ENCODE measurements at places on chromosomes 6 and 20. TPM values are rescaled to one million over a fixed set of nuclear protein-coding genes. Genes with fewer than 3 reads are reported as not detected.

DNA sequence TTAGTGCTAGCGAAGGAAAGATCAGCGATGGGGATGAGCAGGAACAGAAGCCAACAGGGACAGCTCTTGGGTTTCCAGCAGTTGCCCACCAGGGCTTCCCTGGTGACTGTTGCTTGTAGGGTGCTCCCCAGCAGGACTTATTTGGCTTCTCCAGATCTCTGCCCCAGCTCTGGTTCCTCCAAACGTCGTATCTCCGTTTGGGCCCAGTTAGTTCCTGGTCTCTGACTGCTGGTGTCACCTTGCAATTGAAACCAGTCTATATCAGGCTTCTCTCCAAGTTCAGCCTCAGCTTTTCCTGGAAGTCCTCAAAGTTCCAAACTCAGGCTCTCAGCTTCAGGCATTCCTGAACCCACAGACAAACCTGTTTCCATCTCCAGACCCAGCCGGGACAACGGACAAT lies 70.8 kb upstream of the NXT1 start:
- H3K27me3 ChIP-seq = peaks cover 22% of the 10 kb centered on the region
- H3K27ac ChIP-seq = no peak overlapping the region
- no peak for DNase-seq
- H3K4me1 ChIP-seq = no peaks in the 10 kb centered on the region
- H3K36me3 ChIP-seq = no peaks in the 10 kb centered on the region

CCN6 gene
- total RNA-seq = not detected

LATS1 gene
- total RNA-seq = 21.6 TPM

PRKN gene
- 2.6 TPM for total RNA-seq

CDH22 gene
- 1.8 TPM for total RNA-seq

- no peak for DNase-seq
- no peak overlapping the region for H3K27ac ChIP-seq
- H3K27me3 ChIP-seq = no peaks in the 10 kb centered on the region
Measured at GRCh38 chr6:7175462-7175861, 67.7 kb downstream of the RREB1 start.

FAXC gene
- total RNA-seq = 4.7 TPM

GRCh38 chr6:127833336-127833735 lies 67.5 kb downstream of the THEMIS start:
- H3K36me3 ChIP-seq = no peaks in the 10 kb centered on the region
- H3K4me1 ChIP-seq = no peaks in the 10 kb centered on the region

- no peaks in the 10 kb centered on the region for H3K36me3 ChIP-seq
- H3K4me1 ChIP-seq = peaks cover 31% of the 10 kb centered on the region
- no peaks in the 10 kb centered on the region for H3K27me3 ChIP-seq
- H3K27ac ChIP-seq = no peak overlapping the region
- no peak overlapping the region for H3K4me3 ChIP-seq
- no peak for DNase-seq
Measured at GRCh38 chr20:48843057-48843806, 15.4 kb upstream of the PREX1 start.

ZNF165 gene
- total RNA-seq = 11.2 TPM

DNA sequence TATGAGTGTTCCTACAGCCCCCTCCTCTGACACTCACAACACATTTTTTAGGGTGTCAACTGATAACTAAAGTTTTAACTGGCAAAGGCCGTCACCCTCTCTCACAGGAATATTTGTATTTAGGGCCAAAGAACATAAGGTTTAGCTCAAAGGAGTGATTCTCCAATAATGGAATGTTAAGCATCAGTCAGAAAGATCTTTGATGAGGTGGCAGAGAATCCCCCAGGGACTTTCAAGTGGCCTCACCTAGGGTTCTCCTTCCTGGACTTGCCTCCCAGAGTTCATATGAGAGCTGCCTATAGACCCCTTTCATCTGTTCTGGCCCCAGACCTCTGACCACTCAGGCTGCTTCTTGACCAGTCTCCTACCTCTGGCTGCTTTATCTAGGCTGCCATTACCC lies 7.4 kb upstream of the SCUBE3 start:
- H3K27ac ChIP-seq = no peak overlapping the region
- DNase-seq = no peak
- peaks cover 31% of the 10 kb centered on the region for H3K27me3 ChIP-seq
- H3K4me3 ChIP-seq = no peak overlapping the region

DNA sequence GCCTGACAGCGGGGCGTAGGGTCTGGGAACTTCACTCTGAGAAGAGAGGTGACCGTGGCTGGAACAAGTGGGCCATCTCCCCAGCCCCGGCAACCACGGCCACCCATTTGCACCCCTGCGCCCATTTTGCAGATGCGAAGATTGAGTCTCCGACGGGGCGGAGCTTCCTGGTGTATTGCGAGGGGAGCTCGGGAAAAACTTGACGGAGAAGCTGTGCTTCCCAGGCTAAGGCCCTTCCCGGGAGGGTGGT lies 653 bp downstream of the ZNF335 start:
- H3K4me3 ChIP-seq = peak overlapping the region; percentile 97
- no peak for DNase-seq
- H3K4me1 ChIP-seq = peaks cover 24% of the 10 kb centered on the region
- peak overlapping the region; percentile 100 for H3K27ac ChIP-seq
- peaks cover 27% of the 10 kb centered on the region for H3K36me3 ChIP-seq

PRSS35 gene
- total RNA-seq = 0.37 TPM

DNA sequence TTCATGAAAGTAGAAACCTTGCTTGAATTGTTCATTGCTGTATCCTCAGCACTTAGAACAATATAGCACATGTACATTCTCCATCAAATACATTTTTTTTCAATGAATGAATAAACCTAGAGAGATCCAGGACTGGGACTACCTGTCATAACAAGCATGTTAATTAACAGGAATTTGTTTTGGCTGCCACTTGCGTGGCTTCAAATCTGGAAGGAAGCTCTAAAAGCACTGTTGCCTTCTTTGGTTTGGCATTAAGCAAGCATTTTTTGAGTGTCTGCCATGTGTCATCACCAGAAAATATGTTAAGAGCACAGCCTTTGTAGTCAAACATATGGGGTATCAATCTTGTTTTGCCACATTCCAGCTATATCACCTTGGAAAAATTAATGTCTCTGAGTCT lies 131.9 kb upstream of the BACH2 start:
- no peak overlapping the region for H3K27ac ChIP-seq
- H3K4me3 ChIP-seq = no peak overlapping the region
- no peaks in the 10 kb centered on the region for H3K4me1 ChIP-seq
- no peaks in the 10 kb centered on the region for H3K36me3 ChIP-seq

DNA sequence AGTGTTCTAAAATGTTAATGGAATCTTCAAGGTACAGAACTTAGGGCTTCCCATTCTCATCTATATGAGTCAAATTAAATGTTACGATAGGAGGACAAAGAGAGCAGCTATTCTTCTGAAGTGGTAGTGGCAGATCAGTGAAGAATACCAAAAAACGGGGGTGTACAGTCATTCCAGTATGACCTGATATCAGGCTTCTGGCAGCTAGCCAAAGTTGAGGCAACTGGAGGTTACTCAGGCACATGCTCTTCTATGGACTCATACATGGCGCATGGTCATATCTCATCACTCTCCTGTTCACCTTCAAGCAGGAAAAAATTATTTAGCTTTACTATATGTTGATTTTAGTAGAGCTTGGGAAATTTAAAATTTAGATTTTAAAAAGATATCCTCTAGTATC lies 1608.8 kb downstream of the GRIK2 start:
- no peak overlapping the region for H3K27ac ChIP-seq
- no peaks in the 10 kb centered on the region for H3K36me3 ChIP-seq
- no peak for DNase-seq
- H3K27me3 ChIP-seq = no peaks in the 10 kb centered on the region

DNA sequence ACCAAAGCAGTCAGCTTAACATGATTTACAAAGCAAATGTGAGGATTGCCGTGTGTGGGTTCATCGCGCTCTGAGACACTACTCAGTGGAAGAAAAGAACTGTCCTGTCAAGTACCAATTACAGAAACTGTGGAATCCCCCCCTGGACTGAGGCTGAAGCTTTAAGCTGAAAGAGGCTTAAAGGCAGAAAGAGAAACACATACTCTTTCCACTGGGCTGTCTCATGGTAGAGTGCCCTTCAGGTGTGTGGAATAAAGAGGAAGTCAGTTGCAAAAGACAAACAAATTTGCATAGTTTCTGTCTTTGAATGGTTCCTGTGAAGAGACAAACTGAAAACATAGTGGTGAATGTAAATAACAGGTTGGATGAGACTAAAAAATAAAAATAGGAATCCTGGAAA lies 560.4 kb upstream of the SYNCRIP start:
- no peaks in the 10 kb centered on the region for H3K27me3 ChIP-seq
- H3K4me1 ChIP-seq = no peaks in the 10 kb centered on the region
- no peak for DNase-seq
- H3K36me3 ChIP-seq = no peaks in the 10 kb centered on the region

GSTA2 gene
- not detected for total RNA-seq

DNA sequence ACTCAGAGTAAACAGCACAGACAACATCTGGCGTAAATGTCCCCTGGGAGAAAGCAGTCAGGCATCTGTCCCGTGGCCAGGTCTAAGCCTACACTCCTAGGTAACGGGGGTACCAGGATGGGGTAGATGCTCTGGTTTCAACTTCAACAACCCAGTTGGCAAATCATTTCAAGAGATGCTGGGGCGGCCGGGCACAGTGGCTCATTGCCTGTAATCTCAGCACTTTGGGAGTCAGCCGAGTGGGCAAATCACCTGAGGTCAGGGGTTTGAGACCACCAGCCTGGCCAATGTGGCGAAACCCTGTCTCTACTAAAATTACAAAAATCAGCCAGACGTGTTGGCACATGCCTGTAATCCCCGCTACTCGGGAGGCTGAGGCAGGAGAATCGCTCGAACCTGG lies 12.3 kb downstream of the PREX1 start:
- no peak for DNase-seq
- no peaks in the 10 kb centered on the region for H3K27me3 ChIP-seq
- no peak overlapping the region for H3K27ac ChIP-seq

GRCh38 chr6:150937132-150937906 lies 71.8 kb downstream of the MTHFD1L start:
- no peaks in the 10 kb centered on the region for H3K27me3 ChIP-seq
- peaks cover 31% of the 10 kb centered on the region for H3K36me3 ChIP-seq
- H3K4me1 ChIP-seq = no peaks in the 10 kb centered on the region
- DNase-seq = no peak

CLIC5 gene
- total RNA-seq = 0.20 TPM

DNA sequence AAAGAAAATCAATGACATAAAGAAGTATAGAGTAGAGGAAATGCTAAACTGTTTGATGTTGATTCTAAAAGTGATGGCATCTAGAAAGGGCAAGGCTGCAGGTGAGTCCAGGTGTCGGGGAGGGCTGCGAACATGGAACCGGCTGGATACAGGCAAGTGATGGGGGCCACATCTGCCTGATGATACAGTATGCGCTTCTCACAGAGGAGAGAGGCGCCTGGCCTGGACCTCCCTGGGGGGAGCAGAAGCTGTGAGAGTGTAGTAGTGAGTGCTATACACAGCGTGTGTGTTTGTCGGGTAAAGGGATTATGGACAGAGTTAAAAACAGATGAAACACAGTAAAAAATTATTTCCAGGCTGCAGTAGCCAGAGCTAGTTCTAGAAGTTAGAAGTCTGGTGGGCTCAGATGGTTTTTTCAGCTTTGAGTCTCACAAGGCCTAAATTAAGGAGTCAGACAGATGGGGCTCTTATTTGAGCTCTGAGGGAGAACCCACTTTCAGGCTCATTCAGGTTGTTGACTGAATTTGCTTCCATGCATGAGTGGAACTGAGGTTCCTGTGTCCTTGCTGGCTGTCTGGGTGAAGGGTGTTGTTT lies 195.8 kb upstream of the ARG1 start:
- no peak overlapping the region for H3K27ac ChIP-seq
- no peak for DNase-seq
- H3K4me3 ChIP-seq = no peak overlapping the region
- H3K4me1 ChIP-seq = no peaks in the 10 kb centered on the region

OR2J3 gene
- total RNA-seq = not detected

DNA sequence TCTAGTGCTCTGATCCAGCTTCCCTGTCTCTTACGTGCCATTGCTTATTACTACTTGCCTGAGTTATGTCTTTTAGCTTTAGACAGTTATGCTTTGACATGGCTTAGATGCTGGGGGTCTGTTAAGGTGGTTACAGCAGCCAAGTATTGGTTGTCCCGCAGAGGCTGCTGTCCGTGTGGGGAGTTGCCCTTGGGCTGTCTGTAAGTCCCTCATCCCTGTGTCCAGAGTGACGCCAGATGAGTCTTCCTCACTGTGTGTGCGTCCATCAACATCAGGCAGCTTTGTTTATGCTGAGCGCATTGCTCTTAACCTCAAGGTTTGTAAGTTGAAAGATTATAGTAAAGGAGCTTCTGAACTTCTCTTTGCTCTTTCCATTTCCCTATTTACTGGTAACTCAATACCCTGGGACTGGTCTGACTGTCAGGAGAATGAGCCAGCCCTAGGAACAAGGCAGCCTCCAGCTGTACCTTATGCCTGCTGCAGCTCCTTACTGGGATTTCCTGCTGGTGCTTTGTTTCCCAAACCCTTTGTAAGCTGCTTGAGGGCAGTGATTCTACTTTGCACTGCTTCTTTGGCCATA lies 7.2 kb downstream of the FAM120B start:
- H3K27ac ChIP-seq = no peak overlapping the region
- no peak overlapping the region for H3K4me3 ChIP-seq
- H3K4me1 ChIP-seq = no peaks in the 10 kb centered on the region
- DNase-seq = no peak
- H3K36me3 ChIP-seq = peaks cover 9% of the 10 kb centered on the region

GGTLC1 gene
- total RNA-seq = not detected

- H3K4me3 ChIP-seq = no peak overlapping the region
- no peaks in the 10 kb centered on the region for H3K27me3 ChIP-seq
- no peaks in the 10 kb centered on the region for H3K4me1 ChIP-seq
- DNase-seq = no peak
- no peak overlapping the region for H3K27ac ChIP-seq
Measured at GRCh38 chr20:8903655-8904605, 165.0 kb upstream of the PLCB4 start.

DNA sequence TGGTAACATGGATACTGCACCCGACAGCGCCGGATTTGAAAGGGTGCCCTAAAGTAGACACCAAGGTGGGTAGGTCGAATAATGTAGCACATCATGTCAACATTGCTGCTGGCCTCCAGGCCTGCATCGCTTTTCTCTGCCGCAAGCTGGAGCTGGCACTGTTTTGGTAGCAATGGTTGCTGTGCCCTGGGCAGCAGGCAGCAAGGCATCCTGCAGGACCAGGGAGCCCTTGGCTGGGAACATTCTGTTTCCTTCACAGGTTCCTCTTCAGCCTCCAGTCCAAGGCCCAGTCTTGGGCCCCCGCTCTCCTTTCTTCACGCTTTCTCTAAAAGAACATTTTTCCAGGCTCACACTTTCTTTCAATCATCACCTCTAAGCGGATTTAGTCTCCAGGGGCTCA lies 365.8 kb upstream of the JARID2 start:
- no peak overlapping the region for H3K4me3 ChIP-seq
- H3K36me3 ChIP-seq = no peaks in the 10 kb centered on the region
- no peaks in the 10 kb centered on the region for H3K27me3 ChIP-seq

HLA-DRB1 gene
- 2.7 TPM for total RNA-seq

ARHGAP40 gene
- 3.4 TPM for total RNA-seq

CLDN20 gene
- not detected for total RNA-seq

- DNase-seq = no peak
- no peak overlapping the region for H3K4me3 ChIP-seq
- peaks cover 5% of the 10 kb centered on the region for H3K27me3 ChIP-seq
- H3K27ac ChIP-seq = no peak overlapping the region
Measured at GRCh38 chr6:156336733-156337132, 440.4 kb upstream of the ARID1B start.

All from HCT116 (cell line).